ENCODE measurements at places on chromosomes 5 and 9. TPM values are rescaled to one million over a fixed set of nuclear protein-coding genes. Genes with fewer than 3 reads are reported as not detected.

Gene AIF1L
- 380 TPM for total RNA-seq

Gene TGFBI
- 149 TPM for total RNA-seq

Gene PCDHGA7
- 2.0 TPM for total RNA-seq

Gene UGT3A1
- total RNA-seq: not detected

Gene SLCO4C1
- 6.6 TPM for total RNA-seq

Gene SLC6A19
- total RNA-seq: not detected

Gene CKMT2
- total RNA-seq: 7.1 TPM

Gene STKLD1
- total RNA-seq: 0.29 TPM

Gene FOXD4L6
- total RNA-seq: 0.68 TPM

Gene FOXD1
- not detected for total RNA-seq

Gene CCIN
- not detected for total RNA-seq

Gene FUBP3
- total RNA-seq: 46.1 TPM

Gene SHOC1
- not detected for total RNA-seq

Gene CCL27
- total RNA-seq: not detected

Gene TSLP
- total RNA-seq: 1.1 TPM

Gene PKD2L2
- total RNA-seq: not detected

Gene ZDHHC11B
- 8.0 TPM for total RNA-seq

Gene NUTM2G
- total RNA-seq: not detected

Gene PCDHGA1
- 0.25 TPM for total RNA-seq

Gene ASPN
- 0.93 TPM for total RNA-seq

Gene NHP2
- total RNA-seq: 115 TPM

Gene PPIC
- 18.5 TPM for total RNA-seq

Gene ADAMTSL1
- total RNA-seq: 4.6 TPM

Gene FBXO10
- total RNA-seq: 15.6 TPM

Gene SNCAIP
- 9.9 TPM for total RNA-seq

Gene TMEM161B
- total RNA-seq: 19.5 TPM

Gene CTXN3
- total RNA-seq: not detected

Gene TAF1L
- 0.14 TPM for total RNA-seq

Gene VDAC1
- 100 TPM for total RNA-seq

Gene TMEM171
- total RNA-seq: 38.0 TPM

Gene PSMB7
- 82.2 TPM for total RNA-seq

Gene ADAMTS19
- total RNA-seq: not detected

Gene MAP1B
- 17.3 TPM for total RNA-seq

Gene TAS2R1
- total RNA-seq: not detected

Gene GLRA1
- total RNA-seq: not detected

Gene G3BP1
- 154 TPM for total RNA-seq

Gene SEMA6A
- 46.4 TPM for total RNA-seq

Gene TRPM3
- 0.85 TPM for total RNA-seq

Gene PCDHA13
- total RNA-seq: 0.79 TPM

Gene SHISAL2B
- not detected for total RNA-seq

Gene SKIC3
- total RNA-seq: 81.6 TPM

Gene MEIKIN
- not detected for total RNA-seq

Gene CDX1
- not detected for total RNA-seq

Gene LECT2
- not detected for total RNA-seq

Gene IL3
- total RNA-seq: not detected

Gene FOXD4L5
- 0.55 TPM for total RNA-seq

Gene SEMA5A
- total RNA-seq: 17.2 TPM

Gene OLFM1
- total RNA-seq: 57.6 TPM

Gene WDR31
- 1.2 TPM for total RNA-seq

Gene AK8
- total RNA-seq: 0.73 TPM
